ENCODE measurements at places on chromosomes 3 and 15.

DNA sequence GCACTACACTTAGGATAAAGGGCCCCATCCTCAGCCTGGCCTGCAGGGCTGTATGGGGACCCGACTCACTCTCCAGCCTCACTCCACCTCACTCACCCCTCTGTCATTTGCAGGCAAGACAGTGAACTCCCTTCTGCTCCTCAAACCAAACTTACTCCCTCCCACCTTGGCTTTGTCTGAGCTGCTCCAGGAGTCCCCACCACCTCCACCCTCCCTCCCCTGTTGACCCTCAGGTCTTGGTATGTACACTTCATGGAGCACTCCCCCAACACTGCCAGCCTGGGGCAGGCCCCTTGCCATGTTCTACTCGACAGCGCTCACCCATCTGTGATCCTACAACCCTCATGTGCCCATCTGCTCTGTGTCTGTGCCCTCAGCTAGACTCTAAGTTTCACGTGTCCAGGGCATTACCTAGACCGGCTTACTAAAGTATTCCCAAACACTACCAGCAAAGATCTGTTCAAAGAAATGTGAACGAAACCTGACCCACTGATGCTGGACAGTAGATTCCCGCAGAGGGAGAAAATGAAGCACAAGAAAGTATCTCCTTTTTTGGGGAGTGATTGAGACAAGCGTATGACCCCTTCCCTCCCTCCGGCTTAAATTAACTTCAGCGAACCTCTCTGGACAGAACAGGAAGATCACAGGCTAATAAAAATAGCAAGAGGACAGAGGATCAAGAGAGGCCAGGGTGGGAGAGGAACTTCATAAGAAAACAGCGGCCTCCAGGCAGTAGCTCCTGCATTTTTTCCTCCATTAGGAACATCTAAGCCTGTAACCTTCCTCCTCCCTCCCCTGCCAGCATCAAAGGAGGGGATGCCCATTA lies 113.2 kb downstream of the RFTN1 start:
- DNase-seq = no peak

GRCh38 chr15:64441852-64442251 lies 18.5 kb upstream of the ZNF609 start:
- no peak for DNase-seq

DNA sequence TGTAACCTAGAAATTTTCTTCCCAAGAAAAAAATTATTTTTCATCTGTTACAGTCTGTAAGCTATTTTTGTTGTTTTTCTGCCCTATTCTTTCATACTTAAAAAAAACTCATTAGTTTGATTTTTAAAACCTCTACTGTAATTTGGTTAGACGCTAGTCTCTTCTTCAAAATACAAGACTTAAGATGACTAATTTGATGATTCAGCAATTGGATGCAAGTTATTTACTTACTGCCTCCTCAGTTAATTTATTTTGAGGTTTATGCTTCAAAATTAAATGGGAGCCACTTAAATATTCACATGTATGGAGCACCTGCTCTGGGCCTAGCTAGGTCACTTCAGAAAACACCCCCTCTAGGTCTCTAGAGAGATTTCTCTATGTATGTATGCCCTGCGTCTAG lies 132.4 kb downstream of the IQCH start:
- DNase-seq = no peak

GRCh38 chr15:51879555-51879954 lies 50.1 kb downstream of the TMOD3 start:
- DNase-seq = no peak

GRCh38 chr3:29384640-29385039 lies 103.8 kb downstream of the RBMS3 start:
- no peak for DNase-seq

DNA sequence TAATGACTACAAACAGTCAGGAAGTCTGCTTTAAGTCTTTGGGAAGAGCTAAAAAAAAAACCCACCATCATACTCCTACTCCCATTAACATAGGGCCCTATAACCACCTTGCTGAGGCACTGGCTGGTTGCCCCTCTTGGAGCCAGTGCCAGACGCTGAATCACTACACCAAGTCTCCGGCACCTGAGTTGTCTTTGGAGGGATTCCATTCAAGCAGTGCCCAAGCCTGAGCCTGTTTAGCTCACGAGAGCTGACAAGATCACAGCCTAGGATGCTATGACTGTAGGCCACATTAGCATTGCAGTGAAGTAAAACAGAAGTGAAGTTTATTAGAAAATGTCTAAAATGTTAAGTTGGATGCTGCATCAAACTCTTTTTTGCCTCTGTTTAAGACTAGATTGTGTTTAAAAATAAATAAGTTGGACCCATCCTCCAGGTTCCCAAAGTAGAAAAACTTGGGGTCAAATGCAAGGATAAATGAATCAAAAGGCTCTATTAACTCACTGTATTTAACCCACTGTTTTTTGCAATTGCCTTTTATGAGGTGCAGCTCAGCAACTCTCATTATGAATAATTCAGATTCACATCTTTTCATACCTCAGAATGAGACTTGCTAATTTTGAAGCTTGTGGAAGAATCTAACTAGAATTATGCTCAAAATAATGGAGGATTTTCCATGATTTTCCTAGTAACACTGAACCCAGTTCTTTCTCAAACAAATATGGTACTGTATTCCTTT lies 461.9 kb downstream of the FOXP1 start:
- no peak for DNase-seq

- DNase-seq = no peak
Observed at GRCh38 chr15:71874245-71874644, 63.9 kb downstream of the NR2E3 start.

- DNase-seq = no peak
Observed at GRCh38 chr3:129549805-129550204, 6.8 kb downstream of the H1-8 start.

- DNase-seq = no peak
Observed at GRCh38 chr3:187783098-187783497, 37.8 kb upstream of the BCL6 start.

DNA sequence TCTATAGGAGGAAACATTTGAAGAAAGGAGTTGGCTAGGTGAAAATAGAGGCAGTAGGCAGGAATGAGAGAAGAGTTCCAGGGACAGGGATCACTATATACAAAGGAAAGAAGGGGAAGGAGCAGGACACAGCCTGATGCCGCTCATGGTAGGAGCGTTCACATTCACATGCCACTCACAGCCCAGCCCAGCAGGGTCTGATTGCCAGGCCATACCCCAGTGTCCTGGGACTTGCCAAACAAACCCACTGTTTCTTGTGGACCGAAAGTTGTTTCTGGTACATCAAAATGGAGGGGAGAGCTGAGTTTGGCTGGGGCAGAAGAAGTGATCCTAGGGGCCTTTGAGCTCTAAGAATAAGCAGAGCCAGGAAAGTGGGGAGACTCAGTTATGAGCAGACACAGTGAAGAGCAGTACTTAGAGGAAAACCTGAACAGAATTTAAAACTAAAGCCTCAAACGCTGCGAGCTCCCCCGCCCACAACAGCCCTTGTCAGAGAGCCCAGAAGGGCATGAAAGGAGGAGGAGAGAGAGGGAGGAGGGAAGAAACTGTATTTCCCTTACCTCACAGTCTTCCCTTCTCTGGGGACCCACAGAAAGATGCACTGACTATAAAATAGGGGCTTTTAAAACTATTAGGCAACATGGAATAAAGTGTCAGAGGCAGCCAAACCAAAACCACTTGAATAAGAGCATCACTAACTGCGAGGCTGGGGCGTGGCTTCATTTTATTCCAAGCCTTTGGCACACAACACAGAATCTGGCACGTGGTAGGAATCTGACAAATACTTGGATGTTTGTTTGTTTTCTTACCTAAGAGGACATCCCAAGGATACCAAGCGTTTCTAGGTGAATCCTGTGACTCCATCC lies 129.0 kb downstream of the RPL22L1 start:
- no peak for DNase-seq

- no peak for DNase-seq
Observed at GRCh38 chr3:179074656-179075055, 3.0 kb upstream of the ZMAT3 start.

- no peak for DNase-seq
Observed at GRCh38 chr3:131912255-131912654, 122.6 kb downstream of the CPNE4 start.

DNA sequence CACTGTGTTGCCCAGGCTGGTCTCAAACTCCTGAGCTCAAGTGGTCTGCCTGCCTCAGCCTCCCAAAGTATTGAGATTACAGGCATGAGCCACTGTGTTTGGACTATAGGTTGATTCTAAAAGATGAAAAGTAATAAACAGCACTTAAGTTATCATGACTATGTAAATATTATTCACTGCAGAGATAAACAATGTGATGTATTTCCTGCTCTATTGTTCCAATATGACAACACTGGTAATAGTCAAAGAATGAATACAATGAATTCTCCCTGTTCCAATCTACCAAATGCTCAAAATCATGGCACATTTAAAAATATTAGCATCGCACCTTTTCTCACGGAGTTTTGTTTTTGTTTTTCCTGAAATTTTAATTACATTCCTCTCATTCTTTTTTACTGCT lies 36.8 kb upstream of the TBL1XR1 start:
- no peak for DNase-seq

All from progenitor cell of endocrine pancreas (in vitro differentiated cells).